ENCODE measurements at places on chromosomes 16 and 17.

DNA sequence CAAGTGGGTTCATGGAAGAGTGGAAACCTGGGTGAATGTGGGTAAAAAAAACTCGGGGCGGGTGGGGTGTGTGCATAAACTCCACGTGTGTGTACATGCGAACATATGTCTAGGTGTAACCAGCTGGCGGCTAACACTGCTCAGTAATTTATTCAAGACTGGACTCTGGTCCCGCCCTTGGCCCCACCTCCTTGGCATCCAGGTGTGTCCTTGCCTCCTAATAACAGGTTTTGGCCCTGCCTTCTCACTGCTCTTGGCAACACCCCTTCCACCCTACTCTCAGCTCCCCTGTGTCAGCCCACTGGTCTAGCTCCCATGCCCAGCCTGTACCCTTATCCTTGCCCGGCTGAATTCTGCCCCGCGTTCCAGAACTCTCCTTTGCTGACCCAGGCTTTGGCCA, 8.3 kb downstream of the FLII start:
- no peak for DNase-seq

DNA sequence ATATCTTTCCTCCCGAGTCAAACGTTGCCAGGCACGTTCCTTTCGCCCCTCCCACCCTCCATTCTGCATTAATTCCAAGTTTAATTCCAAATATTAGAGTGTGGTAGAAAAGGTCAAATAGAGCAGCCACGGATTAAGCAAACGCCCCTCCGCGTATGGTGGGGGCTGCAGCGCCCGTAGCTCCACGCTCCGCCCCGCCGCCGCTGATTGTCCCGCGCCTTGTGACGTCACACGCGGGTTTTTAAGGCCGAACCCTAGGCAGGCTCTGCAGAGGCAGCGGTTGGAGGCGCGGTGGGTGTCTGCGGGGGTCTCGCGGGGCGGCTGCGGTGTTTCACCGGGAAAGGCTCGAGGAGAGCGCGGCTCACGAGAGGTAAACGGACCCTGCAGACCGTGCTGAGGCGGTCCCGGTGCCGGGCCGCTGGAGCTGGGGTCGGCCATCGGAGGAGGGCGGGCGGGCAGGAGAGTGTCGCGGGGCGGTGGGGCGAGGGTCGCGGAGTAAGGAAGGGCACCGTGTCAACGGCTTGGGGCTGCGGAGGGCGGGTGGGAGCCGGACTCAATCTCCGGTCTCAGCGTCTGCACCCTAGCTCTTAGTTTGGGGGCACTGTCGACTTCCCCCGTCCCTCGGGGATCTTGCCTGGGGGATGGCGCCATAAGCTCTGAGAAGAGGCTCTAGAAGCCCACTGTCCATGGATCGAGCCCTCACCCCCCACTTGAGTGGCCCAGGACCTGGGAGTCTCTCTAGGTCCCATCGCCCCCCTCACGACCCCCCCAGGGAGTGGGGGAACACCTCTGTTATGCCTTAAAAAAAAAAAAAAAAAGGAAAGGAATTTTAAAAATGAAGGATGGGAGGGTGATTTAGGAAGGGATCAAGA, at the start of gene ARL4D:
TSS of gene ARL4D (plus strand) at position 270 of the 872 bp plus-strand sequence. CDS start 740 bp downstream, outside the sequence.
- peak; percentile 80 for DNase-seq

DNA sequence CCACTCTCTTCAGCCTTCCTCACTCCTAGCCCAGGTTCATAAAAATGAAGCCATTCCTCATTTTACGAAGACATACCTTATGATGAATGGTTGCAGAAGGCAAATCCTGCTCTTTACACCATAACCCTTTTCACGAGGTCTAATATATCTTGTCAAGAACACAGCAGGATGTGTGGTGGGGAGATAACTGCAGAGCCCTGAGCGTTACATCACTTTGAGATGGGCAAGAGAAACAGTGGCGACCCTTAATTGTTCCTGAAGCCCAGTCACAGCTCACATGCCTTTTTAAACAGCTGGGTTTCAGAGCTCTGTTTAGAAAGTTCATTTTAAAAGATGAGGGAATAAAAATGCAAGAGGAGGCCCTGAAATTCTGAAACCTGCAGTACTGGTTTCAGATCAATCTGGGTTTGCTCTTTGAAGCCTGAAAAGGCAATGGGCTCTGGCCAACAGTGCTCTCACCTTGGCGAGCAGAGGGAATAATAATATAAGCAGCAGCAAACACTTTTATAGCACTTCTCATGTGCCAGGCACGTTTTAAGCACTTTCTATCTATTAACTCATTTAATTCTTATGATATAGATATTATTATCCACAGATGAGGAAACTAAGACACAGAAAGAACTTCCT, 2.9 kb downstream of the FAM117A start:
- no peak for DNase-seq

GRCh38 chr16:23924128-23924527, 88.3 kb downstream of the PRKCB start:
- DNase-seq: no peak

DNA sequence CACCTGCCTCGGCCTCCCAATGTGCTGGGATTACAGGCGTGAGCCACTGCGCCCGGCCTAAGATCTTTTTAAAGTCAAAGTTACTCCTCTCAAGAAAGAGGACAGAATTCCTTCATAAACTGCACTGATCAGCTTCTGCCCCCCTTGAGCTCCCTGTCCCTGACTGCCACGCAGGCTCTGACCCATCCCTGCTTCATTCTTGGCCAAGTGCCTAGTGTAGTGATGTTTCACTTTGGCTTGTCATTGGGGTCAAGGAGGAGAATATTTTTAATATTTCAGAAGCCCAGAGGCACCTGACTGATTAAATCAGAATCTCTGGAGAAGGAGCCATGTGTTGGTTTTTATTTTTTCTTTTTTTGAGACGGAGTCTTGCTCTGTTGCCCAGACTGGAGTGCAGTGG, 9.1 kb downstream of the MRM1 start:
- DNase-seq: no peak

DNA sequence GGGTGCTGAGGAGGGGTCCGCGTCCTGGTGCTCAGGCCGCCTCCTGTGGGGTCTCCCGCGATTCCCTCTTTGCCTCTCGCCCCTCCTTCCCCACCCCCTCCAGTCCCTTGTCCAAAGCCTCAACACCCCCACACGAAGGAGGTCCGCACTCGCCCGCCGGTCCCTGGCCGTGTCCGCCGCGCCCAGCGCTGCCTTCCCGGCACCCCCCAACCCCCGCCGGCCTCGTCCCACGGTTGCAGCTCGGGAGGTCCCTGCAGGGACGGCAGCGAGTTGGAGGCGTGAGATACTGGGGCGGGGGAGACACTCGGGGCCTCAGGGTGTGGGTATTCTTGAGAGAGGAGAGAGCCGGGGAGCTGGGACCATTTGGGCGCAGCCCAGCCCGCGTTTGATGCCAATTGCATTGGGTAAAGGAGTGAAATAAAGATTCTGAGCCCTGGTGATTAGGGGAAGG, 468 bp downstream of the FLYWCH2 start:
- DNase-seq: peak; percentile 14

DNA sequence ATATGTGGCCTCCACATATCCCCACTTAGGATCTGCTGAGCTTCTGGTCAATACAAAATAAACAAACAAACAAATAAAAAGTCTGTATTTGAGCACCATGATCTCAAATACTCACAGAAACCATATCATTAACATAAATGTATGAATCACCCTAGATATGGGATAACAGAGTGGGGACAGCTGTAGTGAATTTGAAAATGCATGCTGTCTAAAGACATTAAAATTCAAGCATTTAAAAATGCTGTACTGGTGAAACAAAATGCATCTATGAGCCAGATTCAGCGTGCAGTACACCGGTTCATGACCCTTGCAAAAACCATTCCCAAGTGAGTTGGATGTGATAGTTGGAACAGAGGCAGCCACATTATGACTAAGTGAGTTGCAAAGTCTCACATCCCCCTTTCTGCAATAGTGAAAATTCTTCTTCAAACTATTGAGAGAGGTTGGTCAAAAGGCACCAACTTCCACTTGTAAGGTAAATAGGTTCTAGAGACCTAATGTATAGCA, 12.3 kb downstream of the GRIN2A start:
- DNase-seq: no peak

DNA sequence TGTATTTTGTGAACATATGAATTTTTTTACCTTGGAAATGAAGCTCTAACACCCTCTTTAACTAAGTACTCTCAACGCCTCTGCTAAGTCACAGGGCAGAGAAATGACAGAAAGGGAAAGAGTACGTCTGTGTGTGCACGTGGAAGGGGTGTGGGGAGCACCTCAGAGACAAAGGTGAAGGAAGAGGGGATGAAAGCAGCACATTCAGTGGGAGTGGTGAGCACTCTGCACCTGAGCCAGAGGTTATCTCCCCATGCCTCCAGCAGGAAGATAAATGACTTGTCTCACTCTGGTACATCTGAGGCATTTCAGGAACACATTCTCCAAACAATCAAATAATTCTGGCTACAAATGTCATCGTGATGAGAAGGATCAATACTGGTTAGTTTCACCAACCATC, 15.0 kb downstream of the GNA13 start:
- no peak for DNase-seq

- no peak for DNase-seq
These were observed 35.2 kb downstream of the N4BP1 start for GRCh38 chr16:48574766-48575165.

- peak; percentile 29 for DNase-seq
These were observed 15.9 kb upstream of the FBXO47 start for GRCh38 chr17:38982858-38983746.

DNA sequence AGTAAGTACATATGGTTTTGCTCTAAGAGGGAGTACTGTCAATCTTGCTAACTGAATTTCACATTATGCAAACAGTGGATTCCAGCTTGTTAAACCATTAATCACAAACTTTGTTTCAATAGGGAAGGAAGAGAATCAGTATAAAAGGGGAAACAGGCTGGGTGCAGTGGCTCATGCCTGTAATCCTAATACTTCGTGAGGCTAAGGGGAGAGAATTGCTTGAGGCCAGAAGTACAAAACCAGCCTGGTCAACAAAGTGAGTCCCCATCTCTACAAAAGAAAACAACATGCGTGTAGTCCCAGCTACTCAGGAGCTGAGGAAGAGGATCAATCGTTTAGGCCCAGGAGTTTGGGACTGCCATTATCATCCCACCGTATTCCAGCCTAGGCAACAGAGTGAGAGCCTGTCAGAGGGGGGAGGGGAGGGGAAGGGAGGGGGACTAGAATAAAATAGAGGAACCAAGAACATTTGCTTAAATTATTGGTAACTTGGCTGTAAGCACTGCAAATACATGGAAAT, 65.7 kb downstream of the FBXL20 start:
- no peak for DNase-seq

DNA sequence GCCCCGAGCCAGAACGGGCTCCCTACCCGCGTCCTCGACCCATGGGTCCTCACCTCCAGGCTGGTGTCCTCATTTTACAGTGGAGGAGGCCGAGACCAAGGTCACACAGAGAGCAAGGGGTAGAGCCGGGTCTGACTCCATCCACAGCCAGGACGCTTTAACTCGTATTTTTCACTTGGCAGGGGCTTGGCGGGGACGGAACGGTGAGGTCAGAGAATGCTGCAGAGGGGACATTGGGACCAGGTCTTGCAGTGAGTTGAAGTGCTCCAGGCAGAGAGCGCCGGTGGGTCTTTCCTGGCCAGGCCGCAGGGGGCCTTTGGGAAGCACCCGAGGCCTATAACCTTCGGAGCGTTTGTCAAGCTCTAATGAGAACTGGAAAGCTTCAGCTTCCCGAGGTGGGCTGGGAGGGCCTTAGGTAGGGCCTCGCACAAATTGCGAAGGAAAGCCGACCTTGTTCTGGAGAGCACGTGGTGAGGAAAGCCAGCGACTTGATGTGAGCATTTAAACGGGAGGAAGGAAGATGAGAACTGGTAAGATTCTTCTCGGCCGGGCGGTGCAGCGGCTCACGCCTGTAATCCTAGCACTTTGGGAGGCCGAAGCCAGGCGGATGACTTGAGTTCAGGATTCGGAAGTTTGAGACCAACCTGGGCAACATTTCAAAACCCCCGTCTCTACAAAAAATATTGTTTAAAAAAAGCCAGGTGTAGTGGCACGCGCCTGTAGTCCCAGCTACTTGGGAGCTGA, 908 bp upstream of the CLUH start:
- no peak for DNase-seq

DNA sequence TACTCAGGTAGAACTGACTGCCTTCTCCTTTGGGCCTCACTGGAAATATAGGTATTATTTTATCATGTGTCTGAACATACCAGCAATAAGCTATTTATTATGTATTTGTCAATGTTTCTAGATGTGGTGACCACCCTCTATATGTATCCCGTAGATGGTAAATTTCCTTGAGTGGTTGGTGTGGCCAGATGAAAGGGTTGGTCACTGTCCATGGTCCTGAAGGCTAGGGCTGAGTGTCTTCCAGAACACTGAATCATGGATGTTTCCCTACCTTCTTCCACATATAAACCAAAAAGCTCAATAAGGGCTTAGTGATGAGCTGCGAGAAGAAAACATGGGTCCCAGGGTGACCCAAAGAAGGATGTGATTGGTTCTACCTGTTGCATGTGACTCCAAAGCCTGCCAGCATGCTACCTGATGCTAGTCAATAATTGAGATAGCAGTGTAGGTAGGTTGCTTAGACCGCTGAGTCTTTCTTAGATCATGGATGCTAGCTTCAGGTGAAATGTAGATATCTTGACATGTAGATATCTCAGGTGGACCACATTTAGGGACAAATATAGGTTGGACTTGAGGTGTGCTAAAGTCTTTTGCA, 150.3 kb downstream of the ASIC2 start:
- DNase-seq: no peak

- no peak for DNase-seq
These were observed 7.6 kb upstream of the CBFB start for GRCh38 chr16:67021321-67021720.

GRCh38 chr16:87678618-87679017, 76.3 kb downstream of the JPH3 start:
- no peak for DNase-seq

DNA sequence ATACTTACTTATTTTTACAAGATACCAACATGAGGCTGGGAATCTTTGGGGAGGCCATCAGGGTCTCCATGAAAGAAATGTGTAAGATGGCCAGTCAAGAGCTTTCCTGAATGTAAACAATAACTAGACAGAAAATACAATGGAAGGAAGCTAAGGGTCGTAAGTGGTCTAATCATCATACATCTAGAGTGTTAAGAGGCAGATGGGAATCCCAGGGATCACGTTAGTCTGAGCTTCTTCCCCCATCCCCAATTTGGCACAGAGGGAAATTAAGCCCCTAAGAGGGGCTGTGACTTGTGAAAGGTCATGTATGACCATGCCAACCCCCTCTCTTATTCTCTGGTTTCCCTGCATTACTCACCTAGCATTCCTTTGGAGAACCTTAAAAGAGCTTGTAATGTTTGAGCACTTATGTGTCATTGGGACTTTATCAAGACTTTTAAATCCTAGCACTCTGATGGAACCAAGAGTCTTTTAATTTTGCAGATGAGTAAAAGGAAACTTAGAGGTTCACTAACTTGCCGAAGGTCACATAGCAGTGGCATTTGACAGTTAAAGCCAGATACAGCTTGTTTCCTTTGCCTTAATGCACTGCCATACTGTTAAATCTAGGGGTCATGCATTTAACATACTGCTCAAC, 46.1 kb downstream of the DCUN1D3 start:
- no peak for DNase-seq

- DNase-seq: no peak
These were observed 259.9 kb downstream of the MRTFB start for GRCh38 chr16:14331020-14331419.

GRCh38 chr17:19345486-19346350, 16.8 kb downstream of the B9D1 start:
- DNase-seq: no peak
